NCI-H226 (cell line): ENCODE measurements at places on chromosomes 5 and 9.

GRCh38 chr9:128917151-128917849 is 3.5 kb upstream of the PHYHD1 start:
- DNase-seq, result no peak

DNA sequence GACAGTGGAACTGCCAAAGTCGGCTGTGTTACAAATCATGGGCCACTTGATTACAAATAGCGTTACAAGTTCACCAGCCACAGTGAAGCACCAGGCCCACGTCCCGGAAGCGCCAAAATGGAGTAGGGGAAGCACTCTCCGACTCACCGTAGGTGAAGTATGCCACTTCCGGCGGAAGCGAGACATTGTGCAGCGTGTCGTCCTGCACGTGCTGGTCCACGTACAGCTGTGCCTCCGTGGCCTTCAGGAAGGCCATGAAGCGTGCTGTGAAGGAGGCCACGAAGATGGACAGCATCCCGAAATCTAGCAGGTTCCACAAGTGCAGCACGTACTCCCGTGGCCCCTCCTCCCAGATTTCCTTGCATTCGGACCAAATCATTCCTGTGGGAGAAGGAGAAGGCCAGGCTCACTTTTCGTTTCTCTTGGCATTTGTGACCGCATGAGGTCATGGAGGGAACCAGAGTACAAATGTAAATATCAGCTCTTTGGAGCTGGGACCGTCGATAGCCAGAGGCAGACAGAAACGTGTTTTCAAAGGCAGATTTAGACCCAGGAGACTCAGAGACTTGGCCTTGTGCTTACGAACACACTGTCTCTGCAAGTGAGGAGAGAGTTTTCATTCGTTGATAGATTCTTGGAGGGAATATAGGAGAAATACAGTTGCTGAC is 58.7 kb upstream of the SMIM32 start:
- no peak for DNase-seq

- no peak for DNase-seq
Observed at GRCh38 chr5:8340261-8340660, 471.3 kb downstream of the MTRR start.

DNA sequence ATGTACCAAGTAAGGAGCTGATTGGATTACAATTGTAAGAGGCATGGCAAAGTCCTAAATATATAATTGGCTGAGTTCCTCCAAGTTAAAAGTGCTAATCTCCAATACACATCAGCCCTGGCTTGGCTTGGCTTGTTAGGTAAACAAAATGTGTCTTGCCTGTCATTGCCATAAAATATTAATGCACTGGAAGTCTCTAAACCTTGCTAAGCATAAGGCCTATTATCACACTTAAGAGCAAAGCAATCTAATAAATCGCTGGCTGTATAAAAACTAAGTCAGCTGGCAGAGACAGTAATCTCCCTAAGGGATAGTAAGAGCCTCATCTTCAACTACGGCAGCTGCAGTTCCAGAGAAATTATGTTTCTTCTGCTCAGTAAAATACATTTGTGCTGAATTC is 418.6 kb upstream of the GRAMD2B start:
- no peak for DNase-seq

DNA sequence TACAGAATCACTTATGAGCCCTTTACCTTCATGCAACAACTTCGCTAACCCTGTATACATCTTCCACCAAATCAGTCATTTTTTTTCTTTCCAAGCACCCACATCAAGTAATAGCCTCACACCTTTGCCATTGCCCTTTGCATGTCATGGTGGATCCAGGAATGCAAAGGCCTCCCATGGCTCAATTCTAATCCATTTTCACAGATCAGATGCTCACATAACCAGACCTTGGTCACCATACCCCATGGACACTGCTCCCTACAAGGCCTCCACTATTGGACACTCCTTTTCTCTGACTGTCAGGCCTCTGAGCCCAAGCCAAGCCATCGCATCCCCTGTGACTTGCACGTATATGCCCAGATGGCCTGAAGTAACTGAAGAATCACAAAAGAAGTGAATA is 179.5 kb downstream of the RASEF start:
- no peak for DNase-seq

GRCh38 chr9:87067426-87067825 is 120.1 kb upstream of the GAS1 start:
- no peak for DNase-seq

- no peak for DNase-seq
Observed at GRCh38 chr9:71136696-71137095, 15.3 kb upstream of the TRPM3 start.

- DNase-seq, result no peak
Observed at GRCh38 chr9:113638897-113639296, 175.4 kb downstream of the RGS3 start.

DNA sequence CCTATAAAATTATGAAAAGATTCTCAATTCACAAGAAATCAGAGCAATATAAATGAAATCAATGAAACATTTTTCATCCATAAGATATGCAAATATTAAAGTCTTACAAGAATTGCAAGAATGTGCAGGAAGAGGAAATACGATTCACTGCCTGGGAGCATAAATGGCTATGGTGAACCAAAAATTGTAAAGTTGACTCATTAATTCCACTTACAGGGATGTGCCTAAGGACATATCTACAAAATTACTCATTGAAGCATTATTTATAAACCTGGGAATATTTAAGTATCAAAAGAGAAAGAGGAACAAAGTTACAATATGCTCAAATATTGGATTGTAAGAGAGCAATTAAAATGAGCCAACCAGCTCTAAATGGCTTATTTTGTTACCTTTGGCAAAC is 6.9 kb upstream of the NIPSNAP3A start:
- DNase-seq, result peak; percentile 47
